NCI-H446 (cell line): ENCODE measurements at places on chromosomes 6 and 20.

DNA sequence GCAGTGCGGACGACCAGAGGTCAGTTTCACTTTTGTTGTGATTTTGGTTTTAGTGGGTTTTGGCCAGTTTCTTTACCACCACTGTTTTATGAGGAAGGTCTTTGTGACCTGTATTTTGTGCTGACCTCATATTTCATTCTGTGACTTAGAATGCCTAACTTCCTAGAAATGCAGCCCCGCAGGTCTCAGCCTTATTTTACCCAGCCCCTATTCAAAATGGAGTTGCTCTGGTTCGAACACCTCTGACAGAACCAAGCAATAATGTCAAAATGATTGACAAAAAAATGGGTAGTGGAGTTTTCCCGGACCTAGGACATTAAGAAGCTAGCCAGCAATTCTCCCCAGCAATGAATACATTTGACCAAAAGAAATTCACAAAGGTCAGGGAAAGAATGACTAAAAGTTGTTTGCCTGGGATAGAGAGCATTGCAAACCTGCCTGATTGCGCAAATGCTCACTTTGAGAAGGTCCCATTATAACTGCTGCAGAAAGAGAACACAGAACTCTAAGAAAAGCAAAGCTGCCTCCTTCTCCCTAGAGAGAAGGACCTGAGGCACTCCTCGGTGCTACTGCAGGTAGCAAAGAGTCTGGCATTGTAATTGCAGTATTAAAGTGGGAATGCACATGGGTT is 288.8 kb downstream of the ADGB start:
- no peak for DNase-seq

- DNase-seq: no peak
These were observed 156.3 kb downstream of the KIF6 start for GRCh38 chr6:39568896-39569295.

DNA sequence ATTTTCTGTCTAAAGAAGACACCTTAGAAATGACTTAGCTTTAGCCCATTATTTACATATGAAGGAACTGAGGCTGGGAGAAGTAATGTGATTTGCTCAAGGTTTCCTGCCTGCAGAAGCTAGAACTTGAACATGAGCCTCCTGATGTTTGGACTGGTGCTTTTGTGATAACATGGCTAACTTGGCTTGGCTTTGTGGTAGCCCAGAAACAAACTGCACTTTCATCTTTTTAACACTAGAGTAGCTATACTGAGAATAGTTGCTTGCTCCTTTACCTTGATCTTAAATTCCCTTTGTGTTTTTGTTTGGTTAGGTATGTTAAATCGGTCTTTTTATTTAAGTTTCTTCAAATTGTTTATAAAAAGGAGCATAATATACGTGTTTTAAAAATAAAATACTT is 163.5 kb upstream of the MANEA start:
- DNase-seq: no peak

DNA sequence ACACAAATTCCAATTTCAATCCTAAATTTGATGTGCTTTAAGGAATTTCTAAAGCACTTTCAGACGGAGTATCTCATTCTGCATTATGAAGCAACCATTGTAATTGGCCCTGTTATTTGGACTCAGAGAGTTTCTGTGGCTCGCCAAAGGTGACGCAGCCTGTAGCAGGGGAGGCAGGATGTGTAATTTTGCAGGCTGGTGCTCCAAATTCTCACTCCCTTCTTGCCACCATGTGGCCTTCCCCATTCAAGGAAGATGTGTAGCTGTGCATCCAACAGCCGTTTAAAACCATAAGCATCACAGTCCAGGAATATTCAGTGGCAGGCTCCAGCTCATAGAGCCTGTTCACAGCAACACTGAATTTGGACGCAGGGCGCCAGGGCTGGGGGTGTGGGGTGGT is 45.8 kb downstream of the AGPAT4 start:
- no peak for DNase-seq

DNA sequence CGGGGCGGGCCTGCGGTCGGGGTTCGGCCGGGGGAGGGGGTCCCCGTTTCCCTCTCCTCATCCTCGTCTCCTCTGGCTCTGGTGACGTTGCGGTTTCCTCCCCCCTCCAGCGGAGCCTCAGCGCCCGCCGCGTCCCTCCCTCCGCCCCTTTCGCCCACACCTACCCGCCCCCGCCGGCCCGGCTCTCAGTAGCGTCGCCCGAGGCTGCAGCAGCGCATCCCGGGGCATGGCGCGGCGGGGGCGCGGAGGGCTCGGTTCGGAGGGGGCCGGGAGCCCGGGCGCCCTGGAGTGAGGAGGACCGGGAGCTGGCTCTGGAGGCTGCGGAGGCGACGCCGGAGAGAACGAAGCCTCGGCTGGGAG is at the start of gene DSE:
TSS of gene DSE (plus strand) at position 188 of the 360 bp plus-strand sequence. CDS start 28,304 bp downstream, outside the sequence.
- DNase-seq: no peak

- no peak for DNase-seq
These were observed 88.4 kb upstream of the CEP85L start for GRCh38 chr6:118739696-118740353.

DNA sequence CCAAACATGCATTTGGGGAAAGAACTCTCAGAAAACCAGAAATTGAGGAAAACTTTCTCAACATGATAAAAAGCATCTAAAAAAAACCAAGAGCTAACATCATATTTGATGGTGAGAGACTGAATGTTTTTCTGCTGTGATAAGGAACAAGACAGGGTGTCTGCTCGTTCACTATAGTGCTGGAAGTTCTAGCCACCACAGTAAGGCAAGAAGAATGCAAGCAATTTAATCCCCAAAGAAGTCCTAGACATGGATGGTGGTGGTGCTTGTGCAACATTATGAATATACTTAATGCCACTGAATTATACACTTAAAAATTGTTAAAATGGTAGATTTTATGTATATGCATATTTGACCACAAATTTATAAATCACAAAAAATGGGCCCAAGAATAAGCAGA is 53.4 kb downstream of the LYRM2 start:
- no peak for DNase-seq

- no peak for DNase-seq
These were observed 650 bp upstream of the CASP8AP2 start for GRCh38 chr6:89828988-89829471.

DNA sequence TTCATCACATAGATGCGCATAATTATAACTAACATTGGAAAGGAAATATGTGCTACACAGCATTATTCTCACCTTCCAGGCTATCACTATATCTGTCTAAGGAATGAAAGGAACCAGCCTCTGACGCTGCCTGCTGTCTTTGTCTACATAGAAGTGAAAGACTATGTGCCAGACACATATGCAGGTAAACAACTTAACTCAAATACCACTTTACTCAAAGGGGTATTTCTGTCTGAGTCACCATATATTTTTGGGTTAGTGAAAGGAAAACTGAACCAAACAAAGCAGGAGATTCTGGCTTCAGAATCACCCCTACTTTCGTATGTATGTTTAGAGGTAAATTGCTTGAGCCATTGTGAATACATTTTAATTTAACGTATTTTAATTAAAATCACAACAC is 328.6 kb upstream of the PLCB4 start:
- no peak for DNase-seq

DNA sequence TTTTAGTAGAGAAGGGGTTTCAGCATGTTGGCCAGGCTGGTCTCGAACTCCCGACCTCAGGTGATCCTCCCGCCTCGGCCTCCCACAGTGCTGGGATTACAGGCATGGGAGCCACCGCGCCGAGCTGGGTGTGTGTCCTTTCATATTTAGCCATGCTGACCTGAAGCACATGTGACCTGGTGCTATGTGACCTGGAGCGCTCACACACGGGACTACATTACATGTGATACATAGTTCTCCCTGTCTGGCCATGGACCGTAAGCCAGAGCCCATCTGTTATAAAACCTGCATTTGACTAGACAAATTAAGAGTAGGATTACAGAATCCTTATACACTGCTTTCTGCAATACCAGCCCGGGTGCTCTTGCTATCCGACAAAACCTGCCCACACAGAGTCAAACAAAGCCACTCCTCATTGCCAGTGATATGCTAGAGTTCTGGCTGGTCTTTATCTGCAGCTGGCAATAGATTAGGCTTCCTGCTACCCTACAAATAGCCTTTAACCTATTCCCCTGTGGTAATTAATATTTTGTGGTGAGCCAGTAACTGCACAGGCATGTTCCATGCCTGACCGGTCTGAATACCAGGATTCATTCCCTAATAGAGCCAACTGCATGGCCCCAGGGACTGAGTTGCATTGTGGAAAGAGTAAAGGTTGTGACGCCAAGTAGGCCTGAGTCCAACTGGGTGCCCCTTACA is 26.3 kb upstream of the FAM50B start:
- no peak for DNase-seq

GRCh38 chr6:138833816-138834539 is 38.1 kb downstream of the ECT2L start:
- DNase-seq: peak; percentile 81

DNA sequence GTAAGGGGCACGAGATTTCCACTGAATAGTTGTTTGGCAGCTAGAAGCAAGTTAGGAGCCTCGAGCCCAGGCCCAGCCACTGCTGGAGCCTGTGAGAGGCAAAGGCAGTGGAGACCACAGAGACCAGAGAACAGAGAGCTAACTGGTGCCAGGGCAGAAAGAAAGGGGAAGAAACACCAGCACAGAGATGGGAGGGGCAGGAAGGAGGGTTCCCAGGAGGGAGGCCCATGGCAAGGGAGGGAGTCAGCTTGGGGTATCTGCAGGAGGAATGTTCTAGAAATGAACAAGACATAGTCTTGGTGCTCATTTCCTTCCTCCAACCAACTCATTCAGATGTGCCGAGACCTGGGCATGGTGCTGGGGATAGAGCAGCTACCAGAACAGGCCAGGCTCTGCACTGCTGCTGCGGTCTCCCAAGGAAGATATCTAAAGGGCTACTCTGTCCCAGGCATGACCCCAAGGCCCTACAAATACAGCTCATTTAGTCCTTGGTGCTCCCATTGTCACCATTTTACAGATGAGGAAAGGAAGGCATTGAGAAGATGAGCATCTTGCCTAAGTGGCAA is 10.7 kb downstream of the ANGPT4 start:
- no peak for DNase-seq

DNA sequence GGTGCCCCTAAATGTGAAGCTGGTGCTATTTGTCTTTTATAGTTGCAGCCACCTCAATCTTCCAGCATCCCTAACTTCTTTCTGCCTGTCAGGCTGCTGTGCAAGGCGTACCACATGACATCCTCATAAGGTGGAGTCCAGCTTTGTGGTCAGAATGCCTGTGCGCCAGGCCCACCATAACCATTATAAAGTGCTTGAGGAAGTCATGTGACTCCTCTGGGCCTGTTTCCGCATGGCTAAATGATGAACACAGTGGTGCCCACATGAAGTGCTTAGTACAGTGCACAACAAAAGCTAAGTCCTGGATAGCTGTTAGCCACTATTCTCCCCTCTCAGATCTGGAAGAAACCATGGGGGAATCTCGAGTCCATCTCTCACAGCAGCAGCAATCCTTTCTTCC is 75.6 kb downstream of the INSM1 start:
- no peak for DNase-seq

DNA sequence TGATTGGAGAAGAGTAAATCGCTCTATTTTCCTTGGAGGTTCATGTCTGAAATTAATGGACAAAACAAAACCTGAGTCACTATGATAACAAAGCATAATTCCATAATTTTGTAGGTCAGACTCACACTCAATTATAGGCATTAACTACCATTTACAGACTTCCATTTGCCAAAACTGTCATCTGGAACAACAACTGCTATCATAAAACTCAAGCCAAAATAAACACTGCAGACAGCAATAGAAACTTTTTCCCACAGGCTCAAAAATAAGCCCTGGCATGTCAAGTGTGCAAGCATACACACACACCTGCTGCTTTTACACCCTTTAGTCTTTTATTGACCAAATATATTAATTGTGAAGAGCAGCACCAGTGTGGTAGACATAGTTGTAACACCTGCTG is 7.1 kb downstream of the MRPS10 start:
- DNase-seq: no peak

- DNase-seq: peak; percentile 14
These were observed 704 bp downstream of the TOP1 start for GRCh38 chr20:41029150-41029901.

- no peak for DNase-seq
These were observed 4.5 kb upstream of the PXMP4 start for GRCh38 chr20:33724439-33725094.

GRCh38 chr20:10344953-10345352 is 89.1 kb downstream of the MKKS start:
- DNase-seq: no peak

DNA sequence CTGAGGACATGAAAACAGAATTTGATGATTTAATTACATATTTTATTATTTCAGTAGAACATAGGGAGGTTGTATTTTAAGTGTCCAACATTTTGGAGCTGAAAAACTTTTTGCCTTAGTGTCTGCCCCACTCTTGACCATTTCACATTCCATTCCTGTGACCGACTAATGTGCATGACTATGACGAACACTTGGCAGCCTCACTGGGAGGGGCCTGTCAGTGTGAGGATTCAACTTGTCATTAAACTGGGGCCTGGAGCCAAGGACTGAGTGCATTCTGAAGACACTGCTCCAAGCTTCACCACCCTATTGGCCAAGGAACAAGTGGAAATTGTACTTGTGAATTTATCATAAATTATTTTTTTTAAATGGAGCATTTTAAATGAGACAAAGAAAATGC is 661.3 kb downstream of the BCKDHB start:
- DNase-seq: peak; percentile 10

GRCh38 chr6:20058912-20059311 is 153.4 kb downstream of the MBOAT1 start:
- no peak for DNase-seq

GRCh38 chr6:105226598-105227294 is 46.9 kb upstream of the POPDC3 start:
- DNase-seq: no peak

- no peak for DNase-seq
These were observed 13.1 kb upstream of the FOXQ1 start for GRCh38 chr6:1298768-1299167.

DNA sequence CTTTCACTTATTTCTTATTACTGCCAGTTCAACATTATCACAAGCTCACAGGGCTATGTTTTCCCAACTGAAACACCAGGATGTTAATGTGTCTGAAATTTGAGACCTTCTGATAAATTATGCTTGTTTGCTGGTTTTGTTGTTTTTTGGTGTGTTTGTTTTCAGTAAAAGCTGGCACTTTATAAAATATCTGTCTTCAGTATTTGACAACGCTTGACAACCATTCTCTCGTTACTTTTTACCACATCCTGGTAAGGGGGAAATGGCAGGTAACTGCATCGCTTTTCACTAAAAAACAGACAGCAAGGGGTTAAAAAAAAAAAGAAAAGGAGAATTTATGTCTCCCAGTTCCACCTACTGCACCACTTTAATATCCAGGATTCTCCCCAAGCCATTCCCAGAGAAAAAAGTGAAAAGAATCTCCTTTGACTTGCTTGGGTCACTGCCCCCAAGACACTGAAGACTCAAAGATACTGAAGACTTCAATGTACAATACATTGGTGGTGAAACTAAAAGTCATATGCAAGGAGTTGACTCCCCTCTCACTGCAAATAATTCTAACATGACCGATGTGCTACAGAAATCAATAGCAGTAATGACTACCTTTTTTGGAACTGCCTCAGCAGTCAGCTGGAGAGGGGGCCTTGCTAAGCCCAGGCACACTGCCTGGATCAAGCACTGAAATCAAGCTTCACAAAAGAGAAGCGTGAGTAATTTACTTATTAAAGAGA is 88.9 kb downstream of the HIVEP2 start:
- no peak for DNase-seq

GRCh38 chr6:71410164-71410566 is 121.6 kb downstream of the OGFRL1 start:
- no peak for DNase-seq
